ENCODE measurements at places on chromosomes 6 and 20. TPM values are rescaled to one million over a fixed set of nuclear protein-coding genes. Genes with fewer than 3 reads are reported as not detected.

The FAM83C gene
- total RNA-seq: not detected

The DEFB124 gene
- not detected for total RNA-seq

The PGC gene
- not detected for total RNA-seq

The UFL1 gene
- total RNA-seq: 19.3 TPM

The FNDC11 gene
- 10.6 TPM for total RNA-seq

The MCHR2 gene
- total RNA-seq: not detected

The ZNF334 gene
- total RNA-seq: 3.8 TPM

The TSBP1 gene
- total RNA-seq: not detected

The C2 gene
- total RNA-seq: 2.4 TPM

The MUCL3 gene
- not detected for total RNA-seq

The FAM8A1 gene
- total RNA-seq: 8.1 TPM

The ENPP5 gene
- 8.0 TPM for total RNA-seq

The IDH3B gene
- total RNA-seq: 144 TPM

The LAMP5 gene
- total RNA-seq: not detected

The HLA-DQA2 gene
- not detected for total RNA-seq
